ENCODE measurements at places on chromosomes 16 and 17. TPM values are rescaled to one million over a fixed set of nuclear protein-coding genes. Genes with fewer than 3 reads are reported as not detected.
A peak's percentile ranks its signal among the peaks of the same experiment; 100 is the strongest.

DNA sequence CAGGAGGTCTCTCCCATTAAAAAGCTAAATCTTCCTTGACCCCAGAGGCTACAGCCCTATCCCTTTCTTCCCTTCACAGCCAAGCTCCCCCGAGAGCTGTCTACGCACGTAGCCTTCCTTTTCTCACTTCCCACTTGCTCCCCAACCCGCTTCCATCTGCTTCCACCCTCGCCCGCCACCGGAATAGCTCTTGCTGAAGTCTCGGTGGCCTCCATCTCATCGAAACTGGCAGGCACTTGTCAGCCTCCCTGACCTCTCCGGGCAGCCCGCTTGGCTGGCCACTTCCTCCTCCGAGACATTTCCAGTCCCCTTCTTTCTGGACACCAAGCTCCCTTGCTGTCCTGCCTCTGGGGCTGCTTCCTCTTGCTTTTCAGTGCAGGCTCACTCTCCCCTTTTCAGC, 10.7 kb upstream of the EPOP start:
- no peak for DNase-seq

- DNase-seq = peak; percentile 42
Measured at GRCh38 chr17:8016632-8017424, 14.4 kb downstream of the GUCY2D start.

DNA sequence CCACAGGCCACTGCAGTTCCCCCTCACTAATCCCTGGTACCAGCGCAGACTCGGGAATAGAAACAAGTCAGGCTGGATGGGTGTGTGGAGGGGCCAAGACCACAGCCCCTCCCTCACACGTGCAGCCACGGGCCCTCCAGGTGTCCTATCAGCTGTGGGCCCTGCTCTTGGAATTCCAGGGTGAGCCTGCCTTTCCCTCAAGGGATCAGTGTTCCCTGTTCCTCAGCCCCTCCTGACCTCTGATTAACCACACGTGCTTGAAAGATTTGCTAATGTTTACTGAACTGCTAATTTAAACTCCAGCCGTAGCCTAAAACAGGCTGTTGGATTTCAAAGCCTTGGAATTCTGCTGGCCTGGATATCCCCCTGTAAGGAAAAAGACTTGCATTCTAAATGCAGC, 146.4 kb downstream of the SOCS1 start:
- DNase-seq = no peak

DNA sequence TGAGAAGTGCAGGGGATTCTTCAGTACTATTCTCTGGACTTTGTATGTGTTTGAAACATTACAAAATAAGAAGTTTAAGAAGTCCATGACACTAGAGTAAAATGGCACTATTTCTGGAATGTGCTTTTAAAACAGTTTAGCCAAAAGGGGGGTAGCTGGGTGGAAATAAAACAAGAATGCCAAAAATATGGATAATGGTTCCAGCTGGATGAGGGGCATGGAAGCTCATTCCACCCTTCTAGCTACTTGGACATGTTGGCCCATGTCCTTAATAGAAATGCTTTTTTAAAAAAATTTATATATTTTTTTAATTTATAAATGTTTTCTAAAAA, 13.1 kb downstream of the ZC3H7A start:
- DNase-seq = no peak

Gene PCYT2
- polyA plus RNA-seq = 62.9 TPM
